ENCODE measurements at places on chromosomes 4 and X. TPM values are rescaled to one million over a fixed set of nuclear protein-coding genes. Genes with fewer than 3 reads are reported as not detected.

- no peaks in the 10 kb centered on the region for H3K4me1 ChIP-seq
- no peaks in the 10 kb centered on the region for H3K36me3 ChIP-seq
- no peak overlapping the region for H3K4me3 ChIP-seq
- H3K27me3 ChIP-seq, result no peaks in the 10 kb centered on the region
These were observed 96.1 kb upstream of the FAM9B start for GRCh38 chrX:9130031-9130430.

DNA sequence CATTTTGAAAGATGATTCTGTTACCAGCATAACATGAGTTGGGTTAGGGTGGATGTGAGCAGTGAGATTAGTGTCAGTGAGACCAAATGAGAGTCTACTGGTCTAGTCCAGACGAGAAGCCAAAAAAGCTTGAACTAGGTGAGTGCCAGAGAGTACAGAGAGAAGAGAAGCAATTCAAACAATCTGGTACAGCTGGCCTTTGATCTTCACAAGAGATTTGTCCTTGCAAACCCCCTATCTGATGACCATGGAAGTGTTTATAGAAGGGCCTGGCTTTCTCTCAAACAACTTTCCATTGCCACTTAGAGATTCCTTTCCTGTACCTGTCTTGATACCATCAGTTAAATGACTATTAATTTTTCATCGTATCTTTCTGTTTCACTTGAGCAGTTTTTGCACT is 128.5 kb downstream of the PPA2 start:
- no peak overlapping the region for H3K4me3 ChIP-seq
- DNase-seq, result no peak
- H3K4me1 ChIP-seq, result no peaks in the 10 kb centered on the region
- no peak overlapping the region for H3K27ac ChIP-seq
- H3K36me3 ChIP-seq, result no peaks in the 10 kb centered on the region

DNA sequence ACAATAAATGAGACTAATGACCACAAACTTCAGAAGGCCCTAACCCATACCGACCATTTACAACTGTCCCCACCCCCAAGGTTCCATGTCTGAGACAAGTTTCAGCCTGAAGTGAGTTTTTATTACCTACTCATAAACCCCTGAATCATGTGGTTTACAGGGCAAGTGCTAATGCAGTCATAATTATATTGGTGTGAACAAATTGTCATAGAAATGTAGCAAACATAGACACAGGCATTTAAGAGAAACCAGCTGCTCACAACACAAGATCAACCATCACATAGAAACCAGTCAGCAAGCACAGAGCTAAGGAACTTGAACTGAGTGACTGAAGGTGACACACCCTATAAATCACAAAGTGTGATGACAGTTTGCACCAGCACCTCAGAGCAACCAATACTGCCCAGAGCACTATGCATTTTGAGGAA is 173.8 kb upstream of the MID1 start:
- no peaks in the 10 kb centered on the region for H3K4me1 ChIP-seq
- H3K27ac ChIP-seq, result no peak overlapping the region
- no peak overlapping the region for H3K4me3 ChIP-seq
- no peaks in the 10 kb centered on the region for H3K36me3 ChIP-seq

DNA sequence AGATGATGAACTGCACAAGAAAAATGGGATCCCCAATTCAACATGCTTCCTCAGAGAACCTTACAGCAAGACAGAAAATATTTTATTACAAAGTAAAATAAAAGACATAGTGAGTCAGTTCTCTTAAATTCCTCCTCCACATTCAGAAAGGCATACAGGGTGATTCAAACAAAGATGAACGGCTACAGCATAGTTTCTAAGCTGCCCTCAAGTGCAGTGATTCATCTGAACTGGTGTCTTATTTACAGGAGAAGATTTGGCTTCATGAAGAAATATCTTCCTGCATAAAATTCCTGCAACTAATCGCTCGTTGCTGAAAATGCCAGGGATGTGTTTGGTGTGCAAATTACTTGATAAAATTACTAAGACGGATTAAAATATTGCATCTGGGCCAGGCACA is 103.6 kb downstream of the PRKX start:
- H3K36me3 ChIP-seq, result no peaks in the 10 kb centered on the region
- H3K4me1 ChIP-seq, result no peaks in the 10 kb centered on the region
- H3K4me3 ChIP-seq, result no peak overlapping the region
- H3K27ac ChIP-seq, result no peak overlapping the region

- H3K36me3 ChIP-seq, result no peaks in the 10 kb centered on the region
- no peak for DNase-seq
- no peak overlapping the region for H3K27ac ChIP-seq
- no peaks in the 10 kb centered on the region for H3K27me3 ChIP-seq
- no peaks in the 10 kb centered on the region for H3K4me1 ChIP-seq
These were observed 49.4 kb downstream of the ANXA3 start for GRCh38 chr4:78601013-78601412.

NXF3 gene
- 0.26 TPM for total RNA-seq

Measured in Panc1 (cell line).